ENCODE measurements at places on chromosomes 13 and 19.
A peak's percentile ranks its signal among the peaks of the same experiment; 100 is the strongest.

DNA sequence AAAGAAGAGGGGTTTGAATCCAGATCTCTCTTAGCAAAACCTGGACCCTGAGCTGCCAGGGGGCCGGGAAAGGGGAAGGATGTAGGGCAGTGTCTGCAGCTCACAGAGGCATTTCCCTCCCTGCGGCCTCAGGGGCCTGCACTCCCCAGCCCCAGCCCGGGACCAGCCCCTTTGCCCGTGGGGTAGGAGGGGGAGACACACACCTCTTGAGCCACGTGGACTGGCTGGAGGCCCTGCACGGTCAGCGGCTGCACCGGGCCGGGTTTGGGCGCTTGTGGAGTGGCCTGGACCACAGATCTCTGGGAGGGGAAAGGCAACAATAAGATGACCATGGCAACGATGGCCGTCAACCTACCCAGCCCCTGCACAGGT lies 26.9 kb downstream of the RFX1 start:
- DNase-seq = no peak

GRCh38 chr19:412356-413355 lies 3.7 kb upstream of the C2CD4C start:
- no peak for DNase-seq

DNA sequence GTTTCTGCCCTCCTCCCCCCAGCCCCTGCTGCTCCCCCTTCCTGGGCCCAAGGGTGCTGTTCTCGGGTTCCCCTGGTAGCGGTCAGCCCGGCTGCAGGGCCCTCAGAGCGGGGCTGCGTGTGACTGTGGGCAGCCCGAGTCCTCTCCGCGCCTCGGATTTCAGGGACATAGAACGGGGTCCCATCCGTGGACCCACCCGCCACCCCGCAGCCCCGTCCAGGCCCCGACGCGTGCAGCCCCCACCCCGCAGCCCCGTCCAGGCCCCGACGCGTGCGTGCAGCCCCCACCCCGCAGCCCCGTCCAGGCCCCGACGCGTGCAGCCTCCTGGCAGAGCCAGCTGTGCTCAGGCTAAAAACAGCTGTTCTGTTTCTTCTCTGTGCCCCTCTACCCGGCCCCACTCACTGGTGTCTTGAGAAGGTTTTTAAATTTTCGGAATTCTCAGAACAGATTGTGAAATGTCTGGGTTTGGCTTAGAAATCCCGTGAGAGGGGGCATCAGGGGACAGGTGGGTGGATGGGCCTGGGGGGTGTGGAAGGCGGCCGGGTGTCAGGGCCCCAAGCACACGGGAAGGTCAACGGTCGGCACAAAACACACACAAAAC lies 5.5 kb upstream of the PRTN3 start:
- DNase-seq = no peak

GRCh38 chr13:32610538-32610937 lies 24.3 kb downstream of the PDS5B start:
- DNase-seq = no peak

- no peak for DNase-seq
Observed at GRCh38 chr19:19751846-19752245, 18.9 kb upstream of the ZNF14 start.

- no peak for DNase-seq
Observed at GRCh38 chr19:47012617-47013016, 7.0 kb upstream of the NPAS1 start.

DNA sequence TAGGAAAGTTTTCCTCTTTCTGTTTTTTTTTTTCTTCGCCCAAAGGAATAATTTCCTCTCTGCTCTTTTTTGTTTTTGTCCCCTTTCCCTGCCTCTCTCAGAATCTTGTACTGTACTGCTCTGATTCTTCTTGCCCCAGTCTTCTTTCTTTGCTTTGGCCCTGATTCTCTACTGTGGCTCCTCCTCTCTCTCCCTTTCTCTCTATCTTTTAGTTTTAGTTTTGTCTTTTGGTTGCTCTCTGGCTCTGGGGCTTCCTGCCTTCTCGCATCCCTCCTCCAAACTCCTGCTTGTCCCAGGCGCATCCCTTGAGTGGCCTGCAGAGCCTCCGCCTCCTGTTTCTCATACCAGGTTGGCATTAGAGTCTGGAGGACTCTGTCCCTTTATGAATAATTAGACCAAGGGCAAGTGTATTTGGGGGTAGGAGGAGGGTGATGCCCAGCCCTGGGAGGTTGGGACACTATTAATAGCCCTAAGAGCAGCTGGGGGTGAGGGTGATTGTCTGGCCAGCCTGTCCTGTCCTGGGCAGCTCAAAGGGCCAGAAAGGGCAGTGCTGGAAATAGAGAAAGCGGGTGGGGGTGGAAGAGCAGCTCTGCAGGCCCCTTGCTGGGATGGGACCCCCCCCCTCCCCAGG lies 39.1 kb downstream of the LYL1 start:
- no peak for DNase-seq

- peak; percentile 68 for DNase-seq
Observed at GRCh38 chr13:78160793-78161192, 242.2 kb upstream of the EDNRB start.

DNA sequence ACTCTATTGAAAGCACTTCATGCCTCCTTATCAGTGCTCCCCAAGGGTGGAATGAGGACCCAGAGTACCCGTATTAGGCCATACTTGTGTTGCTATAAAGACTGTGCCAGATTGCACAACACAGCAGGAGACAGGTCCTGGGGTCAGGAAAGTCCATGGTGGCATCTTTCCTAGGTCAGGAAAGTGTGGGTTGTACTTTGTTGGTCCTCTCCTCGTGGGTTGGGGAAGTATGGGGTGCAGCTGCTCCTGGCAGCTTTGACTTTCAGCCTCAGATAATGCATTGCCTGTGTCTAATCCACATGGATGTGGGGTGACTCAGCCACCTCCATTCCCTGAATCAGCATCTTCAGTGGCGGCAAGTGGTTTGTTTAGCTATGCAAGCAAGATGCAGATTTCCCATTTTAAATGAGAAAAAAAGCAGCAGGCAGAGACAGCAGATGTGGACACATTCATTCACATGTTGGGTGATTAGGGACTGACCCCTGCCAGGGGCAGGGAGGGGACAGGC lies 8.4 kb upstream of the CYP2B6 start:
- no peak for DNase-seq

- peak; percentile 12 for DNase-seq
Observed at GRCh38 chr13:35388441-35389355, 87.8 kb downstream of the MAB21L1 start.

GRCh38 chr13:107992542-107992941 lies 222.8 kb downstream of the LIG4 start:
- no peak for DNase-seq

DNA sequence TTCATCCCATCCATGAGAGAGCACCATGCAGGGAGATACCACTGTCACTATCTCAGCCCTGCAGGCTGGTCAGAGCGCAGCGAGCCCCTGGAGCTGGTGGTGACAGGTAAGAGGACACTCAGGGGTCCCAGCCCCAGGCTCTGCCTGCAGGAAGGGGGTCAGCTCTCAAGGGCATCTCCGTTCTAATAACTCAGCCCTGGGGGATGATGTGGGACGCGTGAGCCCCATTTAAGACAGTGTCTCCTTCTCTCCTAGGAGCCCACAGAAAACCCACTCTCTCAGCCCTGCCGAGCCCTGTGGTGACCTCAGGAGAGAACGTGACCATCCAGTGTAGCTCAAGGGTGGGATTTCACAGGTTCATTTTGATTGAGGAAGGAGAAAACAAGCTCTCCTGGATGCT lies 15.5 kb upstream of the KIR3DL3 start:
- no peak for DNase-seq

- no peak for DNase-seq
Observed at GRCh38 chr19:52739576-52739975, 4.7 kb upstream of the ZNF611 start.

GRCh38 chr19:17860993-17861360 lies 1.3 kb downstream of the RPL18A start:
- no peak for DNase-seq

GRCh38 chr13:31846961-31847752 lies 107.8 kb downstream of the RXFP2 start:
- peak; percentile 15 for DNase-seq

DNA sequence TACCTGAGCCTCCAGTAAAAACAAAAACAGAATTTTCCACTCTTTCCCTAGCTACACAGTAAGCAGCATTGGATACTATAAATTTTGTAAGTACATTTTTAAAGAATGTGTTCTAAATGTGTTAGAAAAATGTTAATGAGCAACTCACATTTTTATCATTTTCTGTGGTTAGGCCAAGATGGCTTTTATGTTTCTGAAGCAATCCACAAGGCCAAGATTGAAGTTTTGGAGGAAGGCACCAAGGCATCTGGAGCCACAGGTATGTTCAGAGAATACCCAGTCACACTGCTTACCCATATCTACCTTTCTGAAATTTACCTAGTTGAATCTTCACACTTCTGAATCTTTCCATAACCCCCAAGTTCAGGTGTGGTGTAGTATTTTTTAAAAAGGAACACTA lies 21.6 kb downstream of the SERPINE3 start:
- no peak for DNase-seq

- peak; percentile 76 for DNase-seq
Observed at GRCh38 chr19:17281391-17282304, at the start of gene ANKLE1. Gene ANKLE1, plus strand, starts transcription at chr19:17281901. Its CDS starts 20 bp downstream, at chr19:17281921.

- DNase-seq = no peak
Observed at GRCh38 chr13:80547341-80547740, 206.4 kb upstream of the SPRY2 start.

GRCh38 chr13:35675651-35676050 lies 199.2 kb upstream of the MAB21L1 start:
- DNase-seq = no peak

GRCh38 chr13:57787058-57787791 lies 155.7 kb downstream of the PCDH17 start:
- DNase-seq = no peak

GRCh38 chr19:16143399-16144215 lies at the start of gene HSH2D:
Gene HSH2D, plus strand, starts transcription at chr19:16143685. Its CDS starts 5,066 bp downstream, at chr19:16148751.
- DNase-seq = peak; percentile 76

Data from KBM-7 (cell line).